ENCODE measurements at places on chromosomes 1 and 21. TPM values are rescaled to one million over a fixed set of nuclear protein-coding genes. Genes with fewer than 3 reads are reported as not detected.

The DDR2 gene
- total RNA-seq, result 150 TPM

The LRRC7 gene
- total RNA-seq, result 1.9 TPM

The ZNF683 gene
- total RNA-seq, result not detected

The C1orf53 gene
- total RNA-seq, result not detected

The SLC44A5 gene
- total RNA-seq, result 0.68 TPM

The F5 gene
- 0.71 TPM for total RNA-seq

The SLAMF9 gene
- total RNA-seq, result not detected

The NBPF6 gene
- total RNA-seq, result not detected

DNA sequence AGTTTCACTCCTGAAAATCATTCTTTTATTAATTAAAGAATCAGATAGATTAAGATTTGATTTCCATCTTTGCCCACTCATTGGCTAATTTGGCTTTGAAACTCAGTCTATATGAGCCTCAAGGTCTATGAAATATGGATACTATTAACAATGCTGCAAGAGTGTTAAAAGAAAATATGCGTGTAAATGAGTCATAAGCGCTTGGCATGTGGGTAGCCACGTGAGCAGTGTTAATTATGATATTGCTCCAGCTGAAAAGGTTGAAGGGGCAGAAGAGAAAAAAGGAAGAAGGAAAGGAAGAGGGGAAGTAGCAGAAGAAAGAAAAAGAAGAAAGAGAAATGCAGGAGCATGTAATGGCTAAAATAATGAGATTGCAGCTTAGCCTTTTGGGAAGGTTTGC, 151.4 kb downstream of the CHRM3 start:
- H3K36me3 ChIP-seq, result no peaks in the 10 kb centered on the region
- no peak overlapping the region for H3K4me3 ChIP-seq
- no peaks in the 10 kb centered on the region for H3K27me3 ChIP-seq
- peak overlapping the region; percentile 15 for H3K27ac ChIP-seq
- peaks cover 27% of the 10 kb centered on the region for H3K4me1 ChIP-seq

DNA sequence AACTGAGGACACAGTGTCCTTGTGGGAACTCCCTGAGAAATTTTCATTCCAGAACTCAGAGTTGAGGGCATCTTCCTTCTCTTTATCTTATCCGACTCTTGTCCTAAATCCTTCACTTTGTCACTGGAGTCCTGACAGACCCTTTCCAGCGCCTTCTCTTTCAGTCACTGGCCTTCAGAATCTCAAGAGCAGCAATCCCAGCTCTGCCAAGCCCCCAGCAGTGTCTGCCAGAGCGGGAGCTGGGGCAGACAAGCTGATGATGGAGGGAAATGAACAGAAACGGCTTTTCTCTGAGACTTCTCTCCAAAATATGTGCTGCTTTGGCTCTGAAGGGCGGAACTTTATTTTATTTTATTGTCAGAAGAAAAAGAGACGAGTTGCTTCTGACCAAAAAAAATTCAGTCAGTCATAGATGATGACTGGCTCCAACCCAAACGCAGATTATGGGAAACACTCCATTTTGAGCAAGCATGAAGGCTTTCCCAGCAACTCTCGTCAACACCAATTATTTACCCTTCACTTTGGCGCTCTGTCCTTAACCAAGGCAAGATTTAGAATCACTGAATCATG, 32.2 kb downstream of the MIS18A start:
- no peak overlapping the region for H3K4me3 ChIP-seq
- no peaks in the 10 kb centered on the region for H3K4me1 ChIP-seq
- H3K27me3 ChIP-seq, result no peaks in the 10 kb centered on the region
- no peaks in the 10 kb centered on the region for H3K36me3 ChIP-seq
- DNase-seq, result no peak
- H3K27ac ChIP-seq, result no peak overlapping the region

- H3K4me3 ChIP-seq, result no peak overlapping the region
- H3K4me1 ChIP-seq, result no peaks in the 10 kb centered on the region
- no peak overlapping the region for H3K27ac ChIP-seq
- no peak for DNase-seq
- no peaks in the 10 kb centered on the region for H3K36me3 ChIP-seq
- no peaks in the 10 kb centered on the region for H3K27me3 ChIP-seq
Measured at GRCh38 chr1:176211396-176212165, 4.5 kb upstream of the COP1 start.

GRCh38 chr1:156500543-156500792, at the start of gene MEF2D:
TSS of gene MEF2D (minus strand) at chr1:156500775. CDS start at chr1:156483292, 17,483 bp downstream.
- no peak for DNase-seq
- H3K27me3 ChIP-seq, result no peaks in the 10 kb centered on the region
- no peaks in the 10 kb centered on the region for H3K36me3 ChIP-seq
- peak within 1 kb of the TSS; percentile 100 for H3K27ac ChIP-seq
- no peaks in the 10 kb centered on the region for H3K4me1 ChIP-seq

DNA sequence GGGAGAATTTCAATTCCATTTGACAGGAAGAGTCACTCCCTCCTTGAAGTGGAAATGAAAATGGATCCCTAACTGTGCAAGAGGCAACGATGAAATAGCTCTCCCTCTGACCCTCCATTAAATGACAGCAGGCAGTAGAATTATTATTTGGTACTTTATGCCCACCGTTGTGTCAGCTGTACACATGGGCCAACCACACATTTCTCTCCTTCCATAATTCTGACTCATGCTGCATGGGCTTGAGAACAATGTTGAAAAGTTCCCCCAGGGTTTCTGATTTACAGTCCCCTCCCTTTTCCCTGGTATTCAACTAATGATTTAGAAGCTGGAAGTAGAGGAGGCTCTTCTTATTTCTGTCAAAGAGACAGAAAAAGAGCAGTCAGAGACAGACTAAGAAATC, 103.5 kb downstream of the RGS7 start:
- H3K27ac ChIP-seq, result no peak overlapping the region
- no peak overlapping the region for H3K4me3 ChIP-seq
- no peak for DNase-seq
- H3K36me3 ChIP-seq, result no peaks in the 10 kb centered on the region

DNA sequence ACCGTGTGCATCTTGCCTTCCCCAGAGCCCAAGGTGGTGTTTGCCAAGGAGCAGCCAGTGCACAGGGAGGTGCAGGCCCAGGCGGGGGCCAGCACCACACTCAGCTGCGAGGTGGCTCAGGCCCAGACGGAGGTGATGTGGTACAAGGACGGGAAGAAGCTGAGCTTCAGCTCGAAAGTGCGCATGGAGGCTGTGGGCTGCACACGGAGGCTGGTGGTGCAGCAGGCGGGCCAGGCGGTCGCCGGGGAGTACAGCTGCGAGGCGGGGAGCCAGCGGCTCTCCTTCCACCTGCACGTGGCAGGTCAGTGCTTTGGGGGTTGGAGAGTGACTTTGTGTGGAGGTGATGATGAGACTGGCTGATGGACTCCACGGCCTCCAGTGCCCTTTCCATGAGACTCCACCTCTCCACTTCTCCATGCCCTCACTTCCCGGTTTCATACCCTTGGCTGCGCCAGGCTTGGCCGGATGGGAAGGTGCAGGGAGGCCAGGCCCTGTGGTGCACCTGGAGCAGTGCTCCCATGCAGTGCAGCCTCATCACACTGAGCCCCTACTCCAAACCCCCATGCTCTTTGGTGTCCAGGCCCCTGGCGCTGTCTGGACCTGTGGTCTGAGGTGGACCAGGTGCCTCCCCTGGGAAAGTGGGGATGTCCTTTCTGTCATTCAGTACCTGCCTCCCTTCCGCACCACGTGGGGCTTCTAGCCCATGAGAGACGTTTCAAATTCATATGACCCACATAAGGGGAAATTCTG, 49.0 kb downstream of the OBSCN start:
- no peak overlapping the region for H3K4me3 ChIP-seq
- no peaks in the 10 kb centered on the region for H3K27me3 ChIP-seq
- H3K4me1 ChIP-seq, result no peaks in the 10 kb centered on the region
- no peak for DNase-seq
- H3K36me3 ChIP-seq, result no peaks in the 10 kb centered on the region

DNA sequence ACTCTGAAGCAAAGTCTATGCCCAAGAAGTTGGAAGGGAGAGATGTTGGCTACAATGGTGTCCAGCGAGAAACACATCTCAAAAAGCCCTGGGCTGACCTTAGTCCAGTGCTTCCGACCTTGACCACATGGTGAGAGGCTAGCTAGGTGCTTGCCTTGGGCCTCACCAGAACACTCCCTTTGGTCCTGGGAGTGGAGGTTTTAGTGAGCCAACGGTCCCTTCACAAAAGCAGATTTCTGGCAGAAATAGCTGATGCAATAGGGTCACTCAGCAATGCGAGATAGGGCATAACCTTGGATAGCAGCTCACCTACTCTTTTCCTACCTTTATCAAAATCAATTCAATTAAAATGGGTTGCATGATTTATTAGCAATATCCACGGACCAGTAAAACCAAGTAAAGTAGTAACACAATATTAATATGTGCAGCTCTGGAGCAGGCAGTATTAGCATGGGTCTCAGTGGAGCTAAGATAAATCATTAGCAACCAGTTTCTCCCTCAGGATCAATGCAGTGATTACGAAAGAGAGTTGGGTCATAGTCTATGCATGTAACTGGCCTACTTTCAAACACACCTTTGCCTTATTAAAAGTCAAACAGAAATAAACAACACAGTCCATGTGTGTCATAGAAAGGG, 1.9 kb downstream of the SLC30A10 start:
- H3K27me3 ChIP-seq, result peaks cover 19% of the 10 kb centered on the region
- H3K4me3 ChIP-seq, result no peak overlapping the region
- DNase-seq, result no peak
- H3K36me3 ChIP-seq, result no peaks in the 10 kb centered on the region

DNA sequence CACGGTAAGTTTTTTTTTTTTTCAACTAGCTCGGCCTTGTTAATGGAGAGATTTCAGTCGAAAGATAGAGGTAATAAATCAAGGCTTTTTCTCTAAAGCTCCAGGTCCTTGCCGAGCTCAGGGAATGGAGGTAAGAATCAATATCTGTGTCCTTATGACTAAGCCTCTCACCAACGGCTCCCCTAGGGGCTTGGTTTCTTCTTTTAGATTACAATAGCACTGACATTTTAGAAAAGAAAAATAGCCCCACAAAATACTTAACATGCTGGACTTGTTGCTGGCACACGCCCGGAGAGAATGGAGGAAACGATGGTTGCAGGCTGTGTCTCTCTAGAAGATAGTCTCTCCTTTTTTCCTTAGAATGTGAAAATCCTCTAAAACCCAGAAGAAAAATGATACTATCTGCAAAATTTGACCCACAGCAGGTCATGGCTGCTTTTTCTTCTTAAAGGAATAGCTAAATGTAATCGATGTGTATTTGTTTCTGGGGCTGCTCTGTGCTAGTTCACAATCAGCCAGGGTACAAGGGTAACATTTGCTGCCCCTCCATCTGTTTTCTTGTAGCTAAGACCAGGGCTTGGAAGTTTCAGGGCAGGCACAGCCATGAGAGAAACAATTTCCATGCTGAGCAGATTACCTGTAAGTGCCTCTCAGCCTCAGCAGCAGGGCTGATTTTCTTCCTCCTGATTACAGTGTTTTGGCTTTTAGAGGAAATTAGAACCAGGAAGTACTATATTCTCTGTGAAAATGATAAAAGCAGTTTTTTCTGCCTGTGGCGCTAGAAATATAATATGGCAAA, 86.2 kb upstream of the GNG12 start:
- no peak overlapping the region for H3K4me3 ChIP-seq
- DNase-seq, result no peak
- H3K4me1 ChIP-seq, result no peaks in the 10 kb centered on the region
- no peaks in the 10 kb centered on the region for H3K27me3 ChIP-seq

DNA sequence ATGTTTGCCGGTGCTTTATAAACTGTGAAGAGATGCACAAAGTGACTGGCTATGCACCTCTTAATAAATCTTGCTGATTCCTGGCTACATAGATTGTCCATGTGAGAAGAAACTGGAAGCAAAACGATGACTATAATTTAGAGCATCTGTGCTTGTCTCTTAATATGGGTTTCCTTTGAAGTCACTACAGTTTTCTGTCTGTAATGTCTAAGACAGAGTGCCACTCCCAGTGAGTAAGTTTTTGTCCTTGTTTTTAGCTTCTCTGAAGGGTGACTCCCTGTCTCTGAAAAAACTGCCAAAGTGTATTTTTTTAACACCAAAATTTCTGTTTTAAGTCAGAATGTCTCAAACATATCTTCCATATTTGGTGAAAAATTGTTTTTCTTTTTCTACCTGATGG, 175.1 kb downstream of the FASLG start:
- no peaks in the 10 kb centered on the region for H3K4me1 ChIP-seq
- no peaks in the 10 kb centered on the region for H3K36me3 ChIP-seq
- no peak overlapping the region for H3K4me3 ChIP-seq
- DNase-seq, result no peak

- no peaks in the 10 kb centered on the region for H3K4me1 ChIP-seq
- no peaks in the 10 kb centered on the region for H3K27me3 ChIP-seq
- no peak overlapping the region for H3K27ac ChIP-seq
Measured at GRCh38 chr1:107132195-107132594, 8.6 kb upstream of the NTNG1 start.

DNA sequence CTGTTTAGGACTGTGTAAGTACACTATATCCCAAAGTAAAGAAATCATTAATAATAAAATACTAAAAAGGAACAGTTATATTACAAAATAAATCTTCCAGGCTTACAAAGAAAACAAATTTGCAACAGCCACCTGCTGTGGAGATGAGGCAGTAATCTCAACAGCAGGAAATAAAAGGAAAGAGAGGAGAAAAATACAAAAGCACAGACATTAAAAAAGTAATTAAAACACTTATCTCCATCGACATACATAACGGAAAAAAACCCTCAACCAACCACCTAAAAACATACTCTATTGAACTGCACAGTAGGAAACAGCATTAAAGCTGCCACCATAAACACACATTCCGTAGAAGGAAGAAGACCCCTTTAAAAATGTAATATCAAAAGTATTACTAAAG, 317.6 kb downstream of the DPYD start:
- H3K36me3 ChIP-seq, result no peaks in the 10 kb centered on the region
- H3K27me3 ChIP-seq, result no peaks in the 10 kb centered on the region
- no peak overlapping the region for H3K4me3 ChIP-seq
- no peak overlapping the region for H3K27ac ChIP-seq
- no peaks in the 10 kb centered on the region for H3K4me1 ChIP-seq

- H3K4me1 ChIP-seq, result peaks cover 21% of the 10 kb centered on the region
- H3K4me3 ChIP-seq, result peak within 1 kb of the TSS; percentile 7
- H3K36me3 ChIP-seq, result no peaks in the 10 kb centered on the region
- DNase-seq, result peak; percentile 85
- H3K27me3 ChIP-seq, result peaks cover 61% of the 10 kb centered on the region
- no peak within 1 kb of the TSS for H3K27ac ChIP-seq
Measured at GRCh38 chr1:156920233-156921052, at the start of gene LRRC71. TSS of gene LRRC71 (plus strand) at chr1:156920632. CDS start at chr1:156920804, 172 bp downstream.

DNA sequence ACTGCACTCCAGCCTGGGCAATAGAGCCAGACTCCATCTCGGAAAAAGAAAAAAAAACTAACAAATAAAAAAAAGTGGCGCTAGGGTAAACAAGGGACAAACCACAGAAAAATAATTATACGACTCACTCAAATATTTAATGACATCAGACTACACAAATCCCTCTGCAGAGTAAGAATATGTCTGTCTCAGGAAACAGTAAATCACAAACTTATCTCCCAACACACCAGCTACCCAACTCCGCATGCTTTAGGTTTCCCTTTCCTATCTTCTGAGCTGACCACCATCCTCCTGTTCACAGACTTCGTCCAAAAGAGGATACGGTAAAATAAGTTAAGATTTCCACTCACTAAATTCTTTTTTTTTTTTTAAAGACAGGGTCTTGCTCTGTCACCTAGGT, 16.2 kb downstream of the WDR47 start:
- no peaks in the 10 kb centered on the region for H3K4me1 ChIP-seq
- no peaks in the 10 kb centered on the region for H3K27me3 ChIP-seq
- no peak overlapping the region for H3K4me3 ChIP-seq
- no peak overlapping the region for H3K27ac ChIP-seq
- no peak for DNase-seq
- H3K36me3 ChIP-seq, result no peaks in the 10 kb centered on the region
